ENCODE measurements at places on chromosomes 5 and 9.
A peak's percentile ranks its signal among the peaks of the same experiment; 100 is the strongest.

DNA sequence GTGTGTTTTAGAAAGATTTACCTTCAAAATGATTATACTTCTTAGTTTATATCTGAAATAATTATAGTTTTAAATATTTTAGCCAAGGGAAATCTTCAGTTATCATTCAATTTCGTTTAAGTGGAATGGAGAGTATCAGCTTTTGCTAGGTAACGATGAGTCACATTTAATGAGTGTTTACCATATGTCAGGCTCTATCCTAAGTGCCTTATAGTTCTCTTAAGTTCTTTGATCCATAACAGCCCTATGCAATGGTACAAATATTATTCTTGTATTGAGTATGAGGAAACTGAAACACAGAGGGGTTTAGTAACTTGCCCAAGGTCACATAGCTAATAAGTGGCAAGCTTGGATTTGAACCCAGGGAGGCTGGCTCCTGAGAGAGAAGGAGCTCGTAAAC, 37.5 kb upstream of the SHB start:
- no peak for DNase-seq

DNA sequence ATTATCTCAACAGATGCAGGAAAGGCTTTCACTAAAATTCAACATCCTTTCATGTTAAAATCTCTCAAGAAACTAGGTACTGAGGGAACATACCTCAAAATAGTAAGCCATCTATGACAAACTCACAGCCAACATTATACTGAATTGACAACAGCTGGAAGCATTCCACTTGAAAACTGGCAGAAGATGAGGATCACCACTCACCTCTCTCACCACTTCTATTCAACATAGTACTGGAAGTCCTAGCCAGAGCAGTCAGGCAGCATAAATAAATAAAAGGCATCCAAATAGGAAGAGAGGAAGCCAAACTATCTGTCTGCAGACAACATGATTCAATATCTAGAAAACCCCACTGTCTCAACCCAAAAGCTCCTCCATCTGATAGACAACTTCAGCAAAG, 203.6 kb upstream of the GRAMD2B start:
- DNase-seq, result no peak

GRCh38 chr5:102891175-102891574, 136.1 kb downstream of the PAM start:
- no peak for DNase-seq

DNA sequence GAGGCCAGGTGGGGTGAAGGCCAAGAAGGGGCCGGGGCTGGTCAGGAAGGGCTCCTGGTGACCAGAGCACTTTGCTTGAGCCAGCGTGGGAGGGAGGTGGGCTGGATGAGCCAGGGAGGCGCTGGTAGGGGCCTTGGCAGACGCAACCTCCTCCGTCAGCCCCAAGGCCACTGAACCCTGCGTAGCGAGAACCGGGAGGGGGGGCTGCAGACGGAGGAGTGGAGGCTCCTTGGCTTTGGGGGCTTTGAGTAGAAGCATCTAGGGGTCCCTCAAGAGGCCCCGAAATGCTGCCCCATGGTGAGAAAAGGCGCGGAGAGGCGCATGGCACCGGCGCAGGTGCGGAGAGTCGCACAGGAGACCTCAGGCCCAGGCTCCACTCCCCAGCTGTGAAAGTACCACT, 1888.0 kb upstream of the CDH9 start:
- DNase-seq, result no peak

DNA sequence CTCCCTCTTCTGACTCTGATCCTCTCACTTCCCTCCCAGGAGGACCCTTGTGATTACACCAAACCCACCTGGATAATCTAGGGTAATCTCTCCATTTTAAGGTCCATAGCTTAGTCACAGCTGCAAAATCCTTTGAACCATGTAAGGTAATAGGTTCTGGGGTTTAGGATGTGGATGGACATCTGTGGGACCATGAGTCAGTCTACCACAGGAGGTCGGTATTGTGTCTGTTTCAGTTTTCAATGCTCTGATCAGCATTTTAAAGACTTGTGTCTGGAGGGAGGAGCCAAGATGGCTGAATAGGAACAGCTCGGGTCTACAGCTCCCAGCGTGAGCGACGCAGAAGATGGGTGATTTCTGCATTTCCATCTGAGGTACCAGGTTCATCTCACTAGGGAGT, 112.6 kb downstream of the CAVIN4 start:
- no peak for DNase-seq

- DNase-seq, result no peak
Observed at GRCh38 chr9:113289091-113289490, 13.6 kb downstream of the PRPF4 start.

GRCh38 chr5:82265047-82265446, 13.1 kb downstream of the RPS23 start:
- no peak for DNase-seq

GRCh38 chr5:135356522-135357318, 42.3 kb downstream of the MACROH2A1 start:
- DNase-seq, result no peak

- no peak for DNase-seq
Observed at GRCh38 chr9:137192859-137193258, 4.4 kb downstream of the SSNA1 start.

- no peak for DNase-seq
Observed at GRCh38 chr5:173016598-173017046, 33.1 kb downstream of the ATP6V0E1 start.

DNA sequence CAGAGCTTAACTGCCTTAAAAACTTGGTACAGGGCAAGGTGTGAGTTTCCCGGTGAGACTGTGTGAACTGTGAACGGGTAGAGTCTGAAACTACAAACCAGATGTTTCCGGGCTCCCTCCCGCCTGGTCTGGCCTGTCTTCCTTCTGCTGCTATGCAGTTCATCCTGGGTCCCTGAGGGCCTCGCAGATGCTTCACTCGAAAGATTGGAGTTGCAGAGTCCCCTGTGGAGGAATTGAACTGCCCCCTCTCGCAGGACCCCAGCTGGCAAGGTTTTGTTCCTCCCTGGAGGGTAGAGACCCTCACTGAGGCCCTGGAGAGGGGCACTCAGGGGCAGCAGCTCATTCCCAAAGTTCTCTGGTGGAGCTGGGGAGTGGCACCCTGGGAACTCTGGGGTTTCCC, 533 bp downstream of the DCANP1 start:
- no peak for DNase-seq

GRCh38 chr5:59423021-59423420, 470.5 kb downstream of the PDE4D start:
- no peak for DNase-seq

- no peak for DNase-seq
Observed at GRCh38 chr5:169268019-169268418, 32.9 kb downstream of the SLIT3 start.

GRCh38 chr5:170155771-170156170, 50.1 kb downstream of the FOXI1 start:
- no peak for DNase-seq

DNA sequence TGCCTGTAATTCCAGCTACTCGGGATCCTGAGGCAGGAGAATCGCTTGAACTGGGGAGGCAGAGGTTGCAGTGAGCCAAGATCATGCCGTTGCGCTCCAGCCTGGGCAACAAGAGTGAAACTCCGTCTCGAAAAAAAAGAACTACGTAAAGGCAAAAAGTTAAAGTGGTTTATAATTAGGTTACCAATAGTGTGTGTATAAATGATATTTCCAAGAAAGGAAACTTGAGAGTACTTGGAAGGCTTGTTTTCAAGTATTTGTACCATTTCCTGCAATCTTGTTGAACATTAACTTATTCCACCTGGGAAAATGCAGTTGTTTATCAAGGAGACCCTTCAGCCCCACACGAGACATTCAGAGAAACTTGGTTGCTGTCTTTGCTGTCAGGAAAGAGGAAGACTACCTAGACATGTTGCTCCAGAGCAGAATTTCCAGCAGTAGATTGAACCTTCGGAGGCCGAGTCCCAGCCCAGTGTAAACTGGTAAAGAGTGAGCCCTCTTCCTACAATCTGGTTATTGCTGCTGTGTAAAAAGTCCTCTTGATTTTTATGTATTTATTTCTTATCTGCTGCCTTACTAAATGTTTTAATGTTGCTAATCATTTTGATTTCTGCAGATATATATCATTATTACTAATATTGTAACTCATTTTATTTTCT, 30.1 kb downstream of the STXBP1 start:
- DNase-seq, result no peak

- no peak for DNase-seq
Observed at GRCh38 chr5:37207802-37208201, 41.4 kb downstream of the CPLANE1 start.

DNA sequence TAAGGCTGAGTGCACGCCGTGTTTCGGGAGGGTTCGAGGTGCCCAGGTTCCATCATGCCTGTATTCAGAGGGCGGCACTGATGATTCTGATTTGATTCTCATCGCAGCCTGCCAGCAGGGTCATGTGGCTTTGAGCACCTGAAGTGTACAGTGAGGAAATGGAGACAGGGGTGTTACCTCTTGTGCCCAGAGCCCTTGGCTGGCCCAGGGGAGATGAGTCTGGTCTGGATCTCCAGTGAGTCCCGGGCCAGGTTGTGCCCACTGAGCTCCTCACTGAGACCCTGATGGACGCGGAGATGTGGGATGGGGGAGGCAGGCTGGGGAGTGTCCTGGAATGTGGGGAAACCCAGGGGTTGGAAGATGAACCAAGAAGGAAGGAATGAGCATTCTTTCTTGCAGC, 54.7 kb downstream of the GADD45G start:
- no peak for DNase-seq

DNA sequence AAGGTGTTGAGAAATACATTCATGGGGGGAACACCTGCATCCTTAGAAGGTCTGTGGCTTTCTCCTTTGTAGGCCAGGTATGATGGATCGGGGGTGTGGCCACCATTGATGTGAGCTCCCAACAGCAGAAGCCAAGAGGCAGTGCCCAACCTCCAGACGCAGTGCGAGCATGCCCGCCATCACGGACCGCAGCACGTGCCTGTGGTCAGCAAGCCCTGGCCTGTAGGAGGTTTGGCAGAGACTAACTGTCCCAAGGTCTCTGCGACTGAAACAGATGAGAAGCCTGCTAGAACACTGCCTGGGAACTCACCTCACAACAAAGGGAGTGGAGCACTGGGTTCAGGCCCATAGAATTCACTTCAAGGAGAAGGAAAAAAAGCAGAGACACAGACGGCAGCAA, 31.9 kb upstream of the ZNF354A start:
- no peak for DNase-seq

GRCh38 chr9:111298111-111298510, 31.9 kb downstream of the OR2K2 start:
- DNase-seq, result no peak

DNA sequence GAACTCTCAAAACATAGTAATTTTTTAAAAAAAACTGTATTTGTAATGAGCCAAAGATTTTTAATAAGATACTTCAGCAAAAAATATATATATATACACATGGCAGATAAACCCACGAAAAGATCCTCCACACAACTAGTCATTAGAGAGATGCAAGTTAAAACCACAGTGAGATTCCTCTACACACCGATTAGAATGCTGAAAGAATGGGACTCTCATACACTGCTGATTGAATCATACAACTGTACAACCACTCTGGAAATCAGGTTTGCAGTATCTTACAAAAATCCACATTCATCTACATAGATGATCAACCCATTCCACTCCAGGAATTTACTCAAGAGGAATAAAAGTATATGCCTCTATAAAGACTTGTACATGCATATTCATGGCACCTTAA, 43.7 kb downstream of the RASEF start:
- no peak for DNase-seq

- DNase-seq, result peak; percentile 70
Observed at GRCh38 chr9:96655198-96655851, at the start of gene PRXL2C. Gene PRXL2C, minus strand, starts transcription at chr9:96655317. Its CDS starts 36 bp downstream, at chr9:96655281.

DNA sequence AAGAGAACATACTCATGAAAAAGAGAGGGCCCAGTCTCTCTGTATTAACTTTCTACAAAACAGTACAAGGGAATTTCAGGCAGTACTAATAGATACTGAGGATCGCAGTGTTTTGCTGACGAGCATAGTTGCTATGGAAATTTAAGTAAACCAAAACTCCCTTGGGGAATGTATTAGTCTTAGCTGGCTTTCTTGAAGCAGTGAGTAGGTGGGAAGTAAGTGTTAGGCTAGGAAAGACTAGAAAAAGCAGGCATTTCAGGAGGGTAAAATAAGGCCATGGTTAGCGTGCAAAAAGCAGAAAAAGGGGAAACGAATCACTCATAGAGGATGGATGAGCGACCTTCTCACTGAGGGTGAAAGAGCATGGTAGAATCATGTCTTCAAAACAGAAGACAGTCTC, 84.3 kb upstream of the ACTBL2 start:
- no peak for DNase-seq

GRCh38 chr5:38404667-38405276, 146.4 kb downstream of the EGFLAM start:
- DNase-seq, result no peak
